Breast epithelium (tissue), 4 donors: ENCODE measurements at places on chromosomes 3 and 15. TPM values are rescaled to one million over a fixed set of nuclear protein-coding genes. Genes with fewer than 3 reads are reported as not detected.

The GJD2 gene
- not detected for total RNA-seq

DNA sequence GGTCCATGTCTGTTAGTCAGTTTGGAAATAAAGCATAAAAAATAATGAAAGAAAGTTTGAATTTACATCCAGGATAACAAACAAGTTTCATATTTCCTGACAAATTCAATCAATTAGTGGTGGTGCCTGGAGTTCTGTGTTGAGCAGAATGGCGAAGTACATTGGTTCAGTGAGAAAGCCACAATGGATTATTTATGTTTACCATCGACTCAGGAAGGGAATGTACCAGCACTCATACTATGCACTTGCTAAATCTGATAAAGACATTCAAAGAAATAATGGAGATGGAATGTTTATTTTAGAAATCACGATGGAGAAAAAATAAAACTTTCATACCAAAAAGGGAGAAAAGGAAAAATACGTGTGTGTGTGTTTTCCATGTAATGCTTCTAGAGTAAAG, 45.3 kb upstream of the MME start:
- DNase-seq, result no peak

The TRPM1 gene
- not detected for total RNA-seq

- DNase-seq, result no peak
These were observed 550 bp upstream of the CHD2 start for GRCh38 chr15:92899601-92899947.

DNA sequence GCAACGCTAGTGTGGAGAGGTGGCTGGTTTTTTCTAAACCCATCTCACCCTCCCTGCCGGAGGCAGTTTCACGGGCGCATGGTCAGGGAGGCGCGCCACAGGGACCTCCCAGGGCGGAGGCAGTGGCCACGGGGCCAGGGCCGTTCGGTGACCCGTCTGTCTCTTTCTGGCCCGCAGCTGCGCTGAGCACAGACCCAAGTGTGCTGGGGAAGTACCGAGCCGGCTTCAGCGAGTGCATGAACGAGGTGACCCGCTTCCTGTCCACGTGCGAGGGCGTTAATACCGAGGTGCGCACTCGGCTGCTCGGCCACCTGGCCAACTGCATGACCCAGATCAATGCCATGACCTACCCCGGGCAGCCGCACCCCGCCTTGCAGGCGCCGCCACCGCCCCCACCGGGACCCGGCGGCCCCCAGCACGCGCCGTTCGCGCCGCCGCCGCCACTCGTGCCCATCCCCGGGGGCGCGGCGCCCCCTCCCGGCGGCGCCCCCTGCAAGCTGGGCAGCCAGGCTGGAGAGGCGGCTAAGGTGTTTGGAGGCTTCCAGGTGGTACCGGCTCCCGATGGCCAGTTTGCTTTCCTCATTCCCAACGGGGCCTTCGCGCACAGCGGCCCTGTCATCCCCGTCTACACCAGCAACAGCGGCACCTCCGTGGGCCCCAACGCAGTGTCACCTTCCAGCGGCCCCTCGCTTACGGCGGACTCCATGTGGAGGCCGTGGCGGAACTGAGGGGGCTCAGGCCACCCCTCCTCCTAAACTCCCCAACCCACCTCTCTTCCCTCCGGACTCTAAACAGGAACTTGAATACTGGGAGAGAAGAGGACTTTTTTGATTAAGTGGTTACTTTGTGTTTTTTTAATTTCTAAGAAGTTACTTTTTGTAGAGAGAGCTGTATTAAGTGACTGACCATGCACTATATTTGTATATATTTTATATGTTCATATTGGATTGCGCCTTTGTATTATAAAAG, 1.8 kb downstream of the HES1 start:
- no peak for DNase-seq

The ANKDD1A gene
- 7.8 TPM for total RNA-seq

The ADAMTS9 gene
- 19.4 TPM for total RNA-seq

- no peak for DNase-seq
These were observed 37.7 kb upstream of the BCHE start for GRCh38 chr3:165874663-165875489.

GRCh38 chr3:23671851-23672589, 133.7 kb upstream of the UBE2E1 start:
- DNase-seq, result no peak
